ENCODE measurements at places on chromosomes 2 and 18.

- no peak overlapping the region for H3K27ac ChIP-seq
- no peak overlapping the region for H3K4me3 ChIP-seq
- H3K4me1 ChIP-seq, result no peaks in the 10 kb centered on the region
- no peaks in the 10 kb centered on the region for H3K36me3 ChIP-seq
- no peaks in the 10 kb centered on the region for H3K27me3 ChIP-seq
Measured at GRCh38 chr18:44887227-44887631, 206.5 kb downstream of the SETBP1 start.

- no peaks in the 10 kb centered on the region for H3K27me3 ChIP-seq
- no peaks in the 10 kb centered on the region for H3K36me3 ChIP-seq
- no peak overlapping the region for H3K4me3 ChIP-seq
- DNase-seq, result no peak
Measured at GRCh38 chr2:55887901-55888624, 35.5 kb downstream of the EFEMP1 start.

DNA sequence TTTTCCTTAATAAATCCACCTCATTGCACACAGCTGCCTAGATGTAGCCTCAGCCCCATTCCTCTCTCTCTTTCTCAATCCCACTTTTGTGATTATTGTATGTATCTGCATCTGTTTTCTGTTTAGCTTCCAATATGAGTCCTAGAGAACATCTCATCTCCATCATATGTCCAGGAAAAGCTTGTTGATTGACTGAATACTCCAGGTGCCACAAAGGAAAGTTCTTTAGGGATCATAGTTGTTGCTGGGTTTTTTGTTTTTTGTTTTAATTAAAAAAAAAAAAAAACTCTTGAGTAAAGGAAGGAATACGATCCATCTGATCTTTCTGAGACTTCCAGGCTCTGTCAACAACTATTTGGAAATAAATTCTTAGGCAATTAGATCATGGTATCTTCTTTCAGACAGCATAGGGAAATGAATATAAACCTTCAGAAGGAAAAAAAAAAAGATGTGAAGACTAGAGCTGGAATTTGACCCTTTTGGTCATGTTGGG lies 42.5 kb downstream of the KIAA2012 start:
- no peaks in the 10 kb centered on the region for H3K4me1 ChIP-seq
- H3K36me3 ChIP-seq, result no peaks in the 10 kb centered on the region
- peaks cover 23% of the 10 kb centered on the region for H3K27me3 ChIP-seq
- no peak overlapping the region for H3K4me3 ChIP-seq
- H3K27ac ChIP-seq, result no peak overlapping the region

DNA sequence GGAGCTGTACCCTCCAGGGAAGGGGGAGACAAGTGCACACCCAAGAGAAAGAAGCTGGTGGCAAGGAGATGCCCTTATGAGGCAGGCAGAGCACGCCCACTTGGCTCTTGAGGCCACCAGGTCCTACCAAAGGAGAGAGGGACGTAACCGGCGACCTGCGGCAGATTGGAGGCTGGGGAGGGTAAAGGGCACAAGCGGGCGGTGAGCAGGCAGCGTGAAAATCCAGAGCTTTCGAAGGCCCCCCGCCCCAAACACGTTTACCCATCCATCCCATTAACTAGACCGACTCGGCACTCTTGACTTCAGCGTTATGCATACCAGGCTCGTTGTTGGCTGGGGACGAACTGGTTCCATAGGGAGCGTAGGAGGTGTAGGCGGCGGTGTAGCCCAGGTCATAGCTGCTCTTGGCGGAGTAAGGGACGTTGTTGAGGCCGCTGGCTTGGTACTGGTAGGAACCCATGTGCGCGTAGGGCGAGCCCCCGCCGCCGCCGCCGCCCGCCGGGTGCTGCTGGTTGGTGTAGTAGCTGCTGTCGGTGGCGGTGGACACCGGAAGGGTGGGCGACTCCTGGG lies 794 bp downstream of the DLX2 start:
- H3K36me3 ChIP-seq, result peaks cover 3% of the 10 kb centered on the region
- peak overlapping the region; percentile 77 for H3K27ac ChIP-seq
- H3K4me1 ChIP-seq, result peaks cover 61% of the 10 kb centered on the region
- H3K4me3 ChIP-seq, result peak overlapping the region; percentile 75

GRCh38 chr2:10030311-10030736 lies 13.0 kb upstream of the KLF11 start:
- H3K36me3 ChIP-seq, result no peaks in the 10 kb centered on the region
- peaks cover 39% of the 10 kb centered on the region for H3K4me1 ChIP-seq
- H3K27ac ChIP-seq, result no peak overlapping the region
- no peak overlapping the region for H3K4me3 ChIP-seq

DNA sequence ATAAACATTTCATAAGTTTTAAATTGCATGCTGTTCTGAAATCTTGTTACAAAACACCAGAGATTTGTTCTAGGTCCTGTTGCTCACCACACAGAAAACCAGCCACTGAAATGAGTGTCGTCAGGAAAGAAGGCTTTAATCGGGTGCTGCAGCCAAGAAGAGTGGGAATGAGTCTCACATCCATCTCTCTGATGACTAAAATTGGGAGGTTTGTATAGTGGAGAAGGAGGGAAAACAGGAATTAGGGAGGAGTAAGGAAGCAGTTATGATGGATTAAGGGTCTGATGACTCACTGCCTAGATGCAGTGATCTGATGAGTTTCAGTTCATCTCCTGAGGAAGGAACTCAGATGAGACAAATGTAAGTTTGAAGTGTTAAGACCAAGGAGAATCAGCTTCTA lies 42.1 kb upstream of the GPR39 start:
- H3K4me3 ChIP-seq, result no peak overlapping the region
- no peak for DNase-seq
- no peaks in the 10 kb centered on the region for H3K36me3 ChIP-seq
- no peak overlapping the region for H3K27ac ChIP-seq
- no peaks in the 10 kb centered on the region for H3K4me1 ChIP-seq
- no peaks in the 10 kb centered on the region for H3K27me3 ChIP-seq

GRCh38 chr2:95569170-95569569 lies 22.6 kb upstream of the TRIM43 start:
- H3K4me3 ChIP-seq, result no peak overlapping the region
- DNase-seq, result no peak
- peaks cover 22% of the 10 kb centered on the region for H3K27me3 ChIP-seq
- no peaks in the 10 kb centered on the region for H3K36me3 ChIP-seq

DNA sequence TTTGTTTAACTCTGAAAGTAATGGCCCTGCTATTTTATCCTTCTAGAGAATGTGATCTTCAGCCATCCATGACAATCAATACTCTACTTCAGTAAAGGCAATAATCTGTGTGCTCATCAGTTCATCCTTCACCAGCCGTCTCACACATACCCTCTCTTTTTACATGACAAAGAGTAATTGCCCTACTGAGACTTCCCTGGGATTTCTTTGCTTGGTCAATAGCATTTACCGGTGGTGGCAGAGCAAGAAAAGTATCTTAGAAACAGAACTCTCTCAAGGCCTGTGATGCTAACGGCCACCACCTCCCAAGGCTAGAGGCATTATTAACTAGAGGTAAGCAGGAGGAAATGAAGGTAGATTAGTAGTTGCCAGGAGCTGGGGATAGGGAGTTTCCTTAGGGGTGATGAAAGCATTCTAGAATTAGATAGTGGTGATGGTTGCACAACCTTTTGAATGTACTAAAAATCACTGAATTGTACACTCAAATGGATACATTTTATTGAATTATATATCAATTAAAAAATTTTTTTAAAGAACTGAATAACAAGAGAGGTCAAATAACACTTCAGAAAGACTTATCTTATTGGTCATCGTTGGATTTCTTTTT lies 57.9 kb upstream of the EPC2 start:
- peaks cover 6% of the 10 kb centered on the region for H3K4me1 ChIP-seq
- no peak overlapping the region for H3K4me3 ChIP-seq
- no peak overlapping the region for H3K27ac ChIP-seq
- DNase-seq, result no peak
- H3K36me3 ChIP-seq, result no peaks in the 10 kb centered on the region

- no peak overlapping the region for H3K27ac ChIP-seq
- H3K4me3 ChIP-seq, result no peak overlapping the region
- DNase-seq, result no peak
- H3K36me3 ChIP-seq, result no peaks in the 10 kb centered on the region
- no peaks in the 10 kb centered on the region for H3K4me1 ChIP-seq
Measured at GRCh38 chr2:192267484-192267883, 72.8 kb upstream of the TMEFF2 start.

GRCh38 chr2:185862657-185863398 lies 124.2 kb downstream of the FSIP2 start:
- DNase-seq, result no peak
- H3K27ac ChIP-seq, result no peak overlapping the region
- H3K4me3 ChIP-seq, result no peak overlapping the region
- H3K36me3 ChIP-seq, result peaks cover 1% of the 10 kb centered on the region

DNA sequence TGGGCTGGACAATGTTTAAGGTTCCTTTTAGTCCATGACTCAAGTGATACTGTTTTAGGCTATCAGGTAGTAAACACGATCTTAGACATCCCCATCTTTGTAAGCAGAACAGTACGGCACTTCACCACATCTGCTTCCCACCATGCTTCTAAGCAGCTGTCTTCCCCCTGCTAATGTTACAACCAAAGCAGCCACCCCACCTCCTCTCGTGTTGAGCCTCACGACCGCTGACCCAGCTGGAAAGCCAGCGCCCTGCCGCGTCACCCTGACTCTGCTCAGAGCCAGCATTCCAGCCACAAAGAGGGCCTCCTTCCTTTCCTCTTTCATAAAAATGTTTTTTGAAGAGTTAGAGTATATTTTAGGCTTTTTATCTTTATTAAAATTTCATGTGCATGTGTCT lies 9.4 kb downstream of the MTERF4 start:
- H3K27ac ChIP-seq, result peak overlapping the region; percentile 42
- H3K36me3 ChIP-seq, result peaks cover 66% of the 10 kb centered on the region
- H3K4me3 ChIP-seq, result no peak overlapping the region
- no peak for DNase-seq

DNA sequence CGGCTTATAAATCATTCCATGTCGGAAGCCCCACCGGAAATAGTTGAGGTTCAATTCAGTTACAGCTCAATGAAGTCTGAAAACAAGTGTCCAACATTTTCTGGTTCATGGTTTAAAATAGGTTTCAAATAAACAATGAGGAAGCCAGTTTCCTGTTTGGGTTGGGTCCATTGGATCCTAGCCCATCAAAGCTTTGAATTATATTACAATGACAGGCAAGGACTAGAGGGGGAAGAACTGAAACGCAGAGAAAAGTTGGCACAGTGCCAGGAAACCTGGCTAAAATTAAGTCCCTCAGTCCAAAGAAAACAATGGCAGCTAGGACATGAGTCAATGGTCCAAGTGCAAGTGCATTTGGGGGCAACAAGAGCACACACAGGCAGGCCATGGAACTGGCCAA lies 32.0 kb downstream of the SLC14A1 start:
- H3K27ac ChIP-seq, result no peak overlapping the region
- DNase-seq, result no peak
- H3K36me3 ChIP-seq, result no peaks in the 10 kb centered on the region
- no peak overlapping the region for H3K4me3 ChIP-seq
- no peaks in the 10 kb centered on the region for H3K4me1 ChIP-seq

DNA sequence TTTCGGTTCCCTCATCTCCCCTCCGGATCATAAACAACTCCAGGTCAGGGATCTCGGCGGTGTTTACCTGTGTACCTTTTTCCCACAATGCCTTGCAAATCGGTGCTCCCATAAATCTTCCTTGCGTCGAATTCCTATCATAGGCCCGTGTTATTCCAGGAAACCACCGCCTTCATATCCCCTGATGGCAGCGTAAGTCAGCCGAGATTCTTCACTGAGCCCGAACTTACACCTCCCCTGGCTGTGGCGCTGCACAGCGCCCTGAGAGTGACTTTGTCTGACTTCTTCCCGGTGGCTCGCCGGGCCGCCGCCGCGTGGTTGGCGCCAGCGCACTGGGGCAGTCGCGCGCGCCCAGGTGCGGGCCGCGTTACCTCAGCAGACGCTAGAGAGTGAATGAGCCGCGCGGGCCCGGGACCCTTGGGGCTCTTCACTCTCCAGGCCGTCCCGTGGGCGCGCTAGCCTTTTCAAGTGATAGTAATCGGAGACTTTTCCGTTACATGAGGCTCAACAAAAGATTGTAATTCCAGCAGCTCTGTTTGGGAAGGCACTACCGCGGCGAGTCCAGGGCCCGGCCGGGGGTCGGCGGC lies 101.6 kb downstream of the SPTBN1 start:
- H3K27me3 ChIP-seq, result peaks cover 12% of the 10 kb centered on the region
- H3K4me1 ChIP-seq, result peaks cover 35% of the 10 kb centered on the region
- H3K4me3 ChIP-seq, result peak overlapping the region; percentile 91
- H3K27ac ChIP-seq, result peak overlapping the region; percentile 91
- H3K36me3 ChIP-seq, result peaks cover 26% of the 10 kb centered on the region

- no peaks in the 10 kb centered on the region for H3K36me3 ChIP-seq
- DNase-seq, result no peak
- no peaks in the 10 kb centered on the region for H3K4me1 ChIP-seq
- H3K27me3 ChIP-seq, result no peaks in the 10 kb centered on the region
- no peak overlapping the region for H3K4me3 ChIP-seq
Measured at GRCh38 chr2:213089438-213089837, 62.0 kb downstream of the IKZF2 start.

DNA sequence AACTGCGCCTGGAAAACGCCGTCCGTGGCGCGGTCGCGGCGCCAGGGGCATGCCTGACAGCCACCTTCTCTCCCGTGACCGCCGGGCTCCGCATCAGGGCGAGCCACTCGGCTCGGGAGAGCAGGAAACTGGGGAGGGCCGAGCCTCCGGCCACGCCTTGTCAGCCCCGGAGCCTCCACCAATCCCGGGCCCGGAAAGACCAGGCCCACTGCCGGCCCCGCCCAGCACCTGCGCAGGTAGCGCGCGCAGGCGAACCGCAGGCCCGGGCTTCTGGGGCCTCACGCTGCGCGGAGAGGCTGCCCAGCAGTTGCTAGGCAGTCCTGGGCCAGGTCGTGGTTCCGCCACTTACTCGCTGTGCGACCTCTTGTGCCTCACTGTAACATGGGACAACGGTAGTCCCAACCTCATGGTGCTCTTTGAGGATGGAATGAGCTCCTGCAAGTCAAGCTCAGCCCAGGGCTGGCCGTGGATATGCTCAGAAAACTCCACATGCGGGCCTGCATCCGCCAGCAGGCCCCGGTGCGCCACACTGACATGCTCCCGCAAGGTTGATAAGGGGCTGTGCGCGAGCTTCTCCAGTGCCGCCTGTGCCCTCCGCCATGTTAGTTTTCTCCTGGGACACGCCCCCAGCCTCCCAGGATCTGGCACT lies 97.1 kb downstream of the INHBB start:
- peak; percentile 64 for DNase-seq
- peaks cover 84% of the 10 kb centered on the region for H3K27me3 ChIP-seq

DNA sequence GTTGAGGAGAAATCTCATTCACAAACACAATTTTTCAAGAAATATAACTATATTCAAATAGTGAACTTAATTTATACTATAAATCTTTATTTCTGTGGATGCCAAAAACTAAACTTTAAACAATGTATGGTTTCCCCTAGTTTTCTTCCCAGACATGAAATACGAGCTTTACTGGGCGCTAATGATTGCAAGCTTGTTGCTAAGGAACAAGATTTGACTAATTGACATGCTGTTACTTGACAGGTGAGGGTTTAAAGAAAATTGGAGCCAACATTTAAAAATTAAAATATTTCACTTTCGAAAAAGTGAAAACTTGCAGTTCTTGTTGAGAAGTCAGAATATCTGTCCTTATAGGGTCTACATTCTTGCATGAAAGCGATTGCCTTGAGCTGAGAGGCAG lies 381.0 kb downstream of the MEIS1 start:
- no peak overlapping the region for H3K27ac ChIP-seq
- H3K36me3 ChIP-seq, result no peaks in the 10 kb centered on the region
- no peak for DNase-seq
- no peaks in the 10 kb centered on the region for H3K4me1 ChIP-seq
- no peaks in the 10 kb centered on the region for H3K27me3 ChIP-seq
- H3K4me3 ChIP-seq, result no peak overlapping the region

- H3K4me3 ChIP-seq, result no peak overlapping the region
- peaks cover 7% of the 10 kb centered on the region for H3K4me1 ChIP-seq
- no peaks in the 10 kb centered on the region for H3K36me3 ChIP-seq
- DNase-seq, result peak; percentile 14
Measured at GRCh38 chr2:232871835-232872736, 2.0 kb downstream of the SNORC start.

All from activated naive CD4-positive, alpha-beta T cell treated with anti-CD3 and anti-CD28 coated beads, Interleukin-2, amount 10 ng/mL, durations not matched to agents 7 days and 5 days (primary cell).